ENCODE measurements at places on chromosomes 16 and 17.
A peak's percentile ranks its signal among the peaks of the same experiment; 100 is the strongest.

GRCh38 chr16:4055748-4056147 lies 60.5 kb downstream of the ADCY9 start:
- no peak for DNase-seq

- DNase-seq, result peak; percentile 59
These were observed 1.1 kb downstream of the KATNB1 start for GRCh38 chr16:57736419-57737351.

GRCh38 chr17:76704805-76705204 lies 6.0 kb downstream of the MXRA7 start:
- no peak for DNase-seq

- DNase-seq, result no peak
These were observed 20.0 kb upstream of the HERPUD1 start for GRCh38 chr16:56911771-56912571.

DNA sequence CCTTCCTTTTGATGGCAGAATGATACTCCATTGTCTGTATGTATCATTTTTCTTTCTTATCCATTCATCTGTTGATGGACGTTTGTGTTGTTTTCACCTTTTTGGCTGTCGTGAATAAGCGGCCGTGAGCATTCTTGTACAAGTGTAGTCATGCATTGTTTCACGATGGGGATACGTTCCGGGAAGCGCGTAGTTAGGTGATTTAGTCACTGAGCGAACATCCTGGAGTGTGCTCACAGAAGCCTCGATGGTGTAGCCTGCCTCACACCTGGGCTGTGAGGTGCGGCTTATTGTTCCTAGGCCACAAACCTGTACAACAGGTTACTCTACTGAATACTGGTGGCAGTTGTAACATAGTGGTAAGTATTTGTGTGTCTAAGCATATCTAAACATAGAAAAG lies 136.5 kb downstream of the CMIP start:
- peak; percentile 95 for DNase-seq

DNA sequence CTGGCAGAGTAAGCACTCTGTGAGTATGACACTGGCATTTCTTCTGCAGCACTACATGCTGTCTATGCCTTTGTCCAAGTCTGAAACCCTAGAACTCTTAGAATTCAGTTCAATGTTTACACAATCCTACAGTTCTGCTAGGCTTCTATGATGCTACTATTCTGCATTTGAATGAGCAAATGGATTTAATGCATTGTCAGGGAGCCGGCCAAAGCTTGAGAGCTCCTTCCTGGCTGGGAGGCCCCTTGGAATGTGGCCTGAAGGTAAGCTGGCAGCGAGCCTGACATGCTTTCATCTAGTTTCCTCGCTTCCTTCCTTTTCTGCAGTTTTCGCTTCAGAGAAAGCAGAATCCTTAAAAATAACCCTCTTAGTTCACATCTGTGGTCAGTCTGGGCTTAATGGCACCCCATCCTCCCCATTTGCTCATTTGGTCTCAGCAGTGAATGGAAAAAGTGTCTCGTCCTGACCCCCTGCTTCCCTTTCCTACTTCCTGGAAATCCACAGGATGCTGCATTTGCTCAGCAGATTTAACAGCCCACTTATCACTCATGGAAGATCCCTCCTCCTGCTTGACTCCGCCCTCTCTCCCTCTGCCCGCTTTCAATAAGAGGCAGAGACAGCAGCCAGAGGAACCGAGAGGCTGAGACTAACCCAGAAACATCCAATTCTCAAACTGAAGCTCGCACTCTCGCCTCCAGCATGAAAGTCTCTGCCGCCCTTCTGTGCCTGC lies at the start of gene CCL2:
Gene CCL2, plus strand, starts transcription at position 635 of the 730 bp plus-strand sequence. Its CDS starts 65 bp downstream, at position 700.
- peak; percentile 34 for DNase-seq

- DNase-seq, result no peak
These were observed 59.0 kb downstream of the SPACA3 start for GRCh38 chr17:33050611-33051140.

- no peak for DNase-seq
These were observed 17.4 kb downstream of the CSF3 start for GRCh38 chr17:40032322-40033320.

GRCh38 chr16:88014252-88014781 lies 63.1 kb downstream of the BANP start:
- no peak for DNase-seq

GRCh38 chr17:46928467-46929261 lies 5.7 kb downstream of the GOSR2 start:
- DNase-seq, result no peak

DNA sequence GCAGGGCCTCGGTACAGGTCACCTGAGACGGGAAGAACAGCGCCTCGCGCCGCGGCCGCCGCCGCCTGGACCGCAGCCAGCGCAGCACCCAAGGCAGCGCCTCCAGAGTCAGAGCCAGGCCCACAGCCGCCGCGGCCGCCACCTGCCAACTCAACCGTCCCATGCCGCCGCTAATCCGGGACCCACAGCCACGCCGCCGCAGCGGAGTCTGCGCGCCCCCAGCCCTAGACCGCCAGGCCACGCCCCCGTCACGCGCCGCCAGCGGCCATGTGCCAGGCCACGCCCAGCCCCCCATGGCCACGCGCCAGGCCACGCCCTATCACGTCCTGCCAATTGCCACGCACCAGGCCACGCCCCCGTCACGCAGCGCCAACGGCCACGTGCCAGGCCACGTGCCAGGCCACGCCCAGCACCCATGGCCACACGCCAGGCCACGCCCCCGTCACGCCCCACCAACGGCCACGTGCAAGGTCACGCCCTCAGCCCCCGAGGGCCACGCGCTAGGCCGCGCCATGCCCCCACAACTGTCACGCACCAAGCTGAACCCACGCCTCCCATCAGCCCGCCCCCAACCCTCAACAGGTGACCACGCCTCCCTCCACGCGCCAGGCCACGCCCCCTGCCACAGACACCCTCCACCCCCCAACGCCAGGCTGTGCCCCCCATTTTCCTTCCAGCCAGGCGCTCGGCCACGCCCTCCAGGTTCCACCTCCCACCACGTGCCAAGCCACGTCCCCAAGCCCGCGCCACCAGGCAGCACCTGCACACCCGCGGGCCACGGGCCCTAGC lies at the start of gene PLD6:
Gene PLD6, minus strand, starts transcription at position 210 of the 789 bp plus-strand sequence. Its CDS starts 47 bp downstream, at position 163.
- DNase-seq, result peak; percentile 79

- DNase-seq, result no peak
These were observed 13.8 kb downstream of the ENGASE start for GRCh38 chr17:79088247-79088996.

- DNase-seq, result no peak
These were observed 33.5 kb upstream of the SREBF1 start for GRCh38 chr17:17870247-17870646.

DNA sequence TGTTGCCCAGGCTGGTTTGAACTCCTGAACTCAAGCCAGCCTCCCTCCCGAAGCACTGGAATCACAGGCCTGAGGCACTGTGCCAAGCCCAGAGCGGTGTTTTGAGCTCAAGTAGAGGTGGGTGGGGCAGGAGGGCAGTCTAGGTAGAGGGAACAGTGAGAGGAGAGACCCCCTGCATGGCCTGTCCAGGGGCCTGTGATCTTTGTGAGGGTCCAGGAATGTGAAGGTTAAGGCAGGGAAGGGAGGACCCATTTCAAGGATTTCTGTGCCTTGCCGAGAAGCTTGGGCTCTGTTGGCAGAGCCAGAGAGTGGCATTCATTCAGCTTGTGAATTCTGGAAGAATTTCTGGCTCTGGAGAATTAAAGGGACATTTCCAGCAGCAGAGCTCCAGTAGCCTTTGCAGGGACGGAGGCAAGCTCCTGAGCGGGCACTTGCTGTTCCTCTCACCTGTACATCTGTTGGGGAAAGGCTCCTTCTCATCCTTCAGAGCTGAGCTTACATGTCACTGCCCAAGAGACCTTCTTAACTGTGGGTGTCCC lies 2.7 kb downstream of the WWOX start:
- no peak for DNase-seq

GRCh38 chr16:47568351-47568750 lies 107.2 kb downstream of the PHKB start:
- DNase-seq, result no peak

- DNase-seq, result peak; percentile 55
These were observed 772 bp upstream of the CHCT1 start for GRCh38 chr17:60421273-60422161.

DNA sequence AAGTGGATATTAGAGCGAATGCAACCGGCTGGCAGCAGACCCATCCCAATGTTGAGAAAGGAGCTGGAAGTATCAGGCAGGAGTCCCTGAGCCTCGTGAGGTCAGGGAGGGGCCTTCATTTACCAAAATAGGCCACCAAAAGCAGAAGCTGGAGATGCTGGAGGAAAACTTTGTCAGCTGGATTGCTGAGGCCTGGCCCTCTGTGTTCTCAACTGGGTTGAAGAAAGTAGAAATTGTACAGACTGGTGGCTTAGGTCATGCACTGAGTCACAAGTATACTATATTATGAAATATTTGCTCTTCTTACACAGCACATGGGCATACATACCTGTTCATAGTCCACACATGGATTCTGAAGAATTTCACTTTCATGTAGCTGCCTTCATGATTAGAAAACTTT lies 23.2 kb upstream of the TEKT3 start:
- no peak for DNase-seq

DNA sequence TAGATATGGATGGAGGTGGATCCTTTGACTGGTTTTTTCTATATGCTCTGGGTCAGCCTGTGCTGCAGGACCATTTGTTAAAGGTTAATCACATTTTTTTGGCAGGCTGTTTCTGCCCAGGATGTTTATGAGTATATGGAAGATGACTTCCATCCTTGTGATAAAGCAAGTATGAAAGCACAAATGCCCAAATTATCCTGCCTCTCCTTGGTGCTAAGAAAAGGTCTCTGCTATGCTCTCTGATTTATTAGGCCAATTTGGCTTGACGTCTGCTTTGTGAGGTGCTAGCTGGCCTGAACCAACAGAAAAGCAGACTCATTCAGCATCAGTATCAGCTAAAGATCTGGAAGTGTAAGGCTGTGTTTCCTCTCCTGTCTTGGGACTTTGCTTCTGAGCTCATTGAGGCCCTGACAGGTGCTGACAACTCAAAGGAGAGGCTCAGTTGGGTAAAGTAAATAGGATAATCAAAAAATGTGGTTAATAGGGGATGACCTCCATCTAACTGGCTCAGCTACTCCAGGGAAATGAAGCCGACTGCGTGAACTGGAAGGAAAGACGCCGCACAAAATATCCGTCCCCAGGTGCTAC lies 15.2 kb downstream of the ANKRD40 start:
- no peak for DNase-seq

GRCh38 chr16:72198771-72199201 lies 26.8 kb upstream of the PMFBP1 start:
- no peak for DNase-seq

- no peak for DNase-seq
These were observed 54.3 kb downstream of the KPNA2 start for GRCh38 chr17:68089881-68090280.

GRCh38 chr17:16877099-16877498 lies 94.8 kb downstream of the TNFRSF13B start:
- DNase-seq, result no peak

- DNase-seq, result no peak
These were observed 32.5 kb downstream of the ASIC2 start for GRCh38 chr17:33260638-33261037.

DNA sequence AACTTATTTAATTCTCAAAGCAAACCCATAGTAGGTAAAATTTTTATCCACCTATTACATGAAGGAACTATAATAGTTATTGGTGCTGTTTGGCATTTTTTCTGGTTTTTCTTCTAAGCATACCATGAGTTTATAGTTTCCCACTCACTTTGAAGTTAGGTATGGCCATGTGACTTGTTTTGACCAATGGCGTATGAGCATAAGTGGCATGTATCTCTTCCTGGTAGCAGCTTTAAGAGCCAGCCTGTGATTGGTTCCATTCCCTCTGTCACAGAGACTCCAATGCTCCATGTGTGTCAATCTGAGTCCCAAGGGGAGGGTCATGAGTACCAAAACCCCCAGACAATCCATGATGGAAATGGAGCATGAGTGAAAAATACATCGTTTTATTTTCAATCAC lies 282.9 kb upstream of the N4BP1 start:
- DNase-seq, result no peak

DNA sequence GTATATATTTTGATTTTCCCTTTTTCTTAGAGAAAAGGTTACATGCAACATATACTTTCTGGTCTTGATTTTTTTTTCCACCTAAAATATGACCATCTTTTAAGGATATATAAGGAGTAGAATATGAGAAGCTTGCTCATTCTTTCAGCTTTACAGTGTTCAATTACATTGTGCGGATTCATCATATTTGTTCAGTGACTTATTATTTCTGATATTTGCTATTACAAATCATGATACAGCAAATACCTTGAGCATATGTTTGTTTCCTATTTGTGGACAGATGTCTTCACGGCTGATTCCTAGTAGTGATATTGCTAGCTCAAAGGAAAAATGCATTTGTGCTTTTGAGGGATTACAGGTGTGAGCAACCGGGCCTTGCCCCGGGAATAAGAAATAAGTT lies 18.1 kb downstream of the KATNIP start:
- no peak for DNase-seq

GRCh38 chr17:82684228-82684841 lies 14.2 kb downstream of the RAB40B start:
- DNase-seq, result no peak

DNA sequence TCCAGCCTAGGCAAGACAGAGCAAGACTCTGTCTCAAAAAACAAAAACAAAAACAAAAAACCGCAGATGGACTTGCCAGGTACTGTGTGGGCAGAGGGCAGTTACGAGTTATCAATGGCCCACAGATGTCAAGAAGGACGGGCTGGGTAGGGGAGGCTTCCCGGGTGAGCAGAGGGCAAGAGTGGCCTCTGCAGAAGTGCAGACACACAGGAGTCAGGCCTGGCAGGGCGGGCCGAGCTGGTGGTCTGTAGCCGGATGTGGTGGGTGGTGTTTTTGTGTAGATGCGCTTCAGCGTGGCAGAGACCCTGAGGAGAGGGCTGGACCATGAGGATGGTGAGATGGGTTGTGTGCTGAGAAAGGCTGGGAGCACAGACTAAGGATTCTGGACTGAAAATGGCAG lies 44.9 kb upstream of the KDM6B start:
- no peak for DNase-seq

DNA sequence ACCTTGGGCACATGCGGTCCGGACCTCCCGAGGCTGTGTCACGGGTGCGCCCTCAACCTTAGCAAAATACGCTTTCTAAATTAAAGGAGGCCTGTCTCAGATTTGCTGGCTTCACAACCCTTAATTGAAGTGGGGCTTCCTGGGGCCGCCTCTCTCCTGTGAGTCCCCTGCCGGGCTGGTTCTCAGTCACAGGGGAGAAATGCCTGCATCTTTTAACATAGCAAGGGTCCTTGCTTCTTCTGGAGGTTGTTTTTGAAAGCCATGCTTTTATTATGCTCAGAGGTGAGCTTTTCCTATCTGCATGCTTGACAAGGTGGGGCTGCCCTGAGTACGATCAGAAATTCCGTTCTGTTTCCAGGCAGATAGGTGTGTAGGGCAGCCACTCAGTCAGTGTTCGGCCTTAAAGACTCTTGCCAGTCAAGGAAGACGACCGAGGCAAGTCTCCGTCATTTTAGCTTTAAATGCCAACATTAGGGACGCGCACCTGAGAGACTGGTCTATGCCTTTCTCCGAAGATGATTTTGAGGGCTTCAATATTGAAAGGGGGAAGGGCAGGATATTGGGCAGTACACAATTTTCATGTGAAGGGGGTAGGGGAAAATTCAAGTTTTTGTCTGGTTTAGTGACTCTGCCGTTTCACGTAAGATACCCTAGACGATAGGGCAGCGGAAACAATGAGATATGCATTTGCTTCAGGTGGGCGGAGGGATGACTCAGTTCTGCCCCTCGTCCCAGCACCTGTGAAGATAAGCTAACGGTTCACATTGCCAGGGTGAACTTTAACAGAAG lies 5.5 kb upstream of the SLC7A5 start:
- no peak for DNase-seq

- no peak for DNase-seq
These were observed 116.6 kb downstream of the SHISA9 start for GRCh38 chr16:13018026-13018425.

GRCh38 chr16:19907161-19907992 lies 22.7 kb upstream of the GPRC5B start:
- peak; percentile 73 for DNase-seq
